ENCODE measurements at places on chromosomes 5 and 9. TPM values are rescaled to one million over a fixed set of nuclear protein-coding genes. Genes with fewer than 3 reads are reported as not detected.

The ANKRD34B gene
- total RNA-seq: 0.06 TPM

- no peaks in the 10 kb centered on the region for H3K27me3 ChIP-seq
- H3K36me3 ChIP-seq: no peaks in the 10 kb centered on the region
- no peak overlapping the region for H3K27ac ChIP-seq
- no peaks in the 10 kb centered on the region for H3K4me1 ChIP-seq
These were observed 351.9 kb downstream of the ZSWIM6 start for GRCh38 chr5:61683926-61684325.

- no peak overlapping the region for H3K4me3 ChIP-seq
- H3K4me1 ChIP-seq: peaks cover 7% of the 10 kb centered on the region
- no peak for DNase-seq
These were observed 153.5 kb downstream of the MAT2B start for GRCh38 chr5:163658702-163659567.

DNA sequence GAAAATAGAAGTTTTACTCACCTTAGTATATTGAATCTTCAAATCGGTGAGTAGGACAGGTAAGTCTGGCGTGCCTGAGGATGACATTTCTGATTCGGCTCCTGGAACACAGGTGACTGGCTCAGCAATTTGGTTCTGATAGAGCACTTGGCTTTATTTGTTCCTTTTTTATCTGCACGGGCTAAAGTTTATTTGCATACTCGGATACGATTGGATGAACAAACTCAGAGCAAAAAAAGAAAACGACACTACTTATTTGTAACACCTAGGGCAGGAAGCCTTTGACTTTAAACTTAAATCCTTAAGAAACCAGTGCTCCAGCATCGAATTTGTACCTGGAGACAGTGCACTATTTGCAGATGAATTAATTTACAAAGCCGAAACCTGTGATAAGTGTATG, at the start of gene ALDH1A1:
TSS of gene ALDH1A1 (minus strand) at position 140 of the 400 bp plus-strand sequence. CDS start at position 87, 53 bp downstream.
- H3K27ac ChIP-seq: peak within 1 kb of the TSS; percentile 75
- H3K36me3 ChIP-seq: no peaks in the 10 kb centered on the region
- peak within 1 kb of the TSS; percentile 64 for H3K4me3 ChIP-seq
- H3K4me1 ChIP-seq: peaks cover 40% of the 10 kb centered on the region
- peak; percentile 68 for DNase-seq
- H3K27me3 ChIP-seq: no peaks in the 10 kb centered on the region

- no peaks in the 10 kb centered on the region for H3K4me1 ChIP-seq
- no peaks in the 10 kb centered on the region for H3K27me3 ChIP-seq
- no peaks in the 10 kb centered on the region for H3K36me3 ChIP-seq
- no peak overlapping the region for H3K4me3 ChIP-seq
- H3K27ac ChIP-seq: no peak overlapping the region
- no peak for DNase-seq
These were observed 128.2 kb upstream of the MYO10 start for GRCh38 chr5:17064241-17064640.

The ABO gene
- not detected for total RNA-seq

The TNC gene
- total RNA-seq: not detected

DNA sequence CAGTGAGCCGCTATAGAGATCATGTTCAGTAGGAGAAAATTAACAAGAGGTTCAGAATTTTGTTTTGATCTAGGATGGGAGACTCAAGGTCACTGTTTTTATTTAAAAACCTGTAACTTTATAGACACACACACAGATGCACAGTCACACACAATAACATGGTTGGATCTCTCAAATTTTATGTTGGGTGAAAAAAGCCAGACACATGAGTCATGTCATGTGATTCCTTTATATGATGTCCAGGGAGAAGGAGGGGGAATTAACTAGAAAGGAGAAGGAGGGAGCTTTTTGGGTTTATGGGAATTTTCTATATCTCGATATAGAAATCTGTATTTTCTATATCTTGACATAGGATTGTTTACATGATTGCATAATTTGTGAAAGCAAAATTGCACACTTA, 17.1 kb downstream of the C6 start:
- DNase-seq: no peak
- peaks cover 7% of the 10 kb centered on the region for H3K4me1 ChIP-seq
- no peaks in the 10 kb centered on the region for H3K27me3 ChIP-seq
- H3K4me3 ChIP-seq: no peak overlapping the region
- H3K27ac ChIP-seq: no peak overlapping the region
- no peaks in the 10 kb centered on the region for H3K36me3 ChIP-seq

The TSSK1B gene
- total RNA-seq: not detected

DNA sequence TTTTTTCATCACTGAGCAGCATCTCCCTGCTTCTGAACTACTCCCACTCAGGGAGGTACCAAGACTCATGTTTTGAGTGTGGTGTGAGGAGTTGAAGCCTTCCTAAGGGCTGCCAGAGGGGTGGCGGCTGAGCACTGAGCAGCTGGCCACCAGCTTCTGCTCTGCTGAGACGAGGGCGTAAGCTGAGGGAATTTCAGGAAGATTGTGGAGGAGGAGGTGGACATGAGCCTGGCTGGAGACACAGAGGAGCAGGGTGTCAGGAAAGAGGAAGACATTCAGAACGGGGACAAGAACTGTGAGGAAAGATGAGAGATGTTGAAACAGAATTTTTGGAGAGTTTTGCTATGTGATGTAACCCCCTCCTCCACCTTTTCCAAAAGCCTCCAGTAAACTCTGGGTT, 7.8 kb downstream of the LCP2 start:
- no peaks in the 10 kb centered on the region for H3K36me3 ChIP-seq
- H3K4me1 ChIP-seq: no peaks in the 10 kb centered on the region
- no peak for DNase-seq
- no peaks in the 10 kb centered on the region for H3K27me3 ChIP-seq

- DNase-seq: no peak
- no peaks in the 10 kb centered on the region for H3K4me1 ChIP-seq
- no peak overlapping the region for H3K4me3 ChIP-seq
- H3K27ac ChIP-seq: no peak overlapping the region
- no peaks in the 10 kb centered on the region for H3K27me3 ChIP-seq
These were observed 885.6 kb upstream of the DMAC1 start for GRCh38 chr9:8684978-8685708.

DNA sequence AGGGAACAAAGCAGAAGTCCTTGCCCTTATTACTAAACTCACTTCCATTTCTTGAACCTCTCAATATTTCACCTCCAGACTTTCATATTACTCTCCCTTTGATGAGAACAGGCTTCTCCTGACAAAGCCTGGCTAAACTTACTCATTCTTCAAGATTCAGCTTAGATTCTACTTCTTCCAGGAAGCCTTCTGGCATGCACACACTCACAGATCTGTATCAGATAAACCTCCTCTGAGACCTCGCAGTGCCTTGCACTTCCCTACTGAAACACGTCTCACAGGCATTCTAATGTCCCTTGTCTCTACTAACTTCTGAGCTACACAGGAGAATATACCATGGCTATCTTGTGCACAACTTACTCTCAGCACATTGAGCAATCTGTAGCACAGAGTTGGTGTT, 16.6 kb upstream of the PAPPA start:
- H3K4me1 ChIP-seq: no peaks in the 10 kb centered on the region
- H3K27me3 ChIP-seq: no peaks in the 10 kb centered on the region
- no peak for DNase-seq
- H3K4me3 ChIP-seq: no peak overlapping the region
- no peak overlapping the region for H3K27ac ChIP-seq

The HNRNPH1 gene
- 807 TPM for total RNA-seq

DNA sequence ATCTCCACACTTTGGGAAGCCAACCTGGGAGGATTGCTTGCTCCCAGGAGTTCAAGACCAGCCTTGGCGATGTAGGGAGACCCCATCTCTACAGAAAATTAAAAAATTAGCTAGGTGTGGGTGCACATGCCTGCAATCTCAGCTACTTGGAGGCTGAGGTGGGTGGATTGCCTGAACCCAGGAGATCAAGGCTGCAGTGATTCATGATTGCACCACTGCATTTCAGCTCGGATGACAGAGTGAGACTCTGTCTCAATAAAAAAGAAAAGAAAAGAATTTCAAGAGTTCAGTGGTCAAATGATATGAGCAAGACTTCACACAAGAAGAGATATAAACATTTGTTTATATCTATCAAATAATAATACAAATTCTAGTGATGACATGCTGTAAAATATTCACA, 23.0 kb upstream of the MTAP start:
- no peaks in the 10 kb centered on the region for H3K27me3 ChIP-seq
- H3K4me1 ChIP-seq: no peaks in the 10 kb centered on the region
- no peaks in the 10 kb centered on the region for H3K36me3 ChIP-seq
- DNase-seq: no peak
- H3K4me3 ChIP-seq: no peak overlapping the region

The DOLK gene
- 18.7 TPM for total RNA-seq

- H3K27ac ChIP-seq: no peak overlapping the region
These were observed 814 bp downstream of the PLCXD3 start for GRCh38 chr5:41509399-41510175.

- no peak overlapping the region for H3K27ac ChIP-seq
- no peaks in the 10 kb centered on the region for H3K27me3 ChIP-seq
- peaks cover 47% of the 10 kb centered on the region for H3K4me1 ChIP-seq
- H3K4me3 ChIP-seq: peak overlapping the region; percentile 41
- H3K36me3 ChIP-seq: peaks cover under 1% of the 10 kb centered on the region
- peak; percentile 60 for DNase-seq
These were observed 5.2 kb upstream of the ST6GALNAC6 start for GRCh38 chr9:127904561-127905003.

- H3K4me3 ChIP-seq: no peak overlapping the region
- peaks cover 50% of the 10 kb centered on the region for H3K4me1 ChIP-seq
- H3K36me3 ChIP-seq: no peaks in the 10 kb centered on the region
- H3K27ac ChIP-seq: no peak overlapping the region
- no peaks in the 10 kb centered on the region for H3K27me3 ChIP-seq
These were observed 102.7 kb upstream of the IER5L start for GRCh38 chr9:129280623-129281271.

The NEUROG1 gene
- not detected for total RNA-seq

DNA sequence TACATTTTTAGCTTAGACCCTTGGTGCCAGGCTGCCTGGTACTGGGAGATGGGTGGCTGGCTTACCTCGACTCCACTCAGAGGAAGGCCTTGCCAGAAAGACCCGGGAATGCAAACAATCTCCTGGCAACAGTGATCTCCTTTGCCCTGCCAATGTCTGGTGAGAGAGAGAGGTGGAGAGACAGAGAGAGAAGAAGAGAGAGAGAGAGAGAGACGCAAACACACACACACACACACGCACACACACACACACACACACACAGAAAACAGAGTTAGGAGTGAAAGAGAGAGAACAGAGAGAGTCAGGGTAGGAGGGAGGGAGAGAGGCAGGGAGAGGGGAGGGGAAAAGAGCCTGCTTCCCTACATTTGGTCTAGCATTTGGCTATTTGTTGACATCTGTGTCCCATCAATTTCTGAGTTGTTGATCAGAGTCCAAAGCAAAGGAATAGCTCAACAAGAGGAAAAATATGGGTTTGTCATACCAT, 181.6 kb upstream of the MAP1B start:
- H3K27me3 ChIP-seq: no peaks in the 10 kb centered on the region
- no peaks in the 10 kb centered on the region for H3K36me3 ChIP-seq
- H3K27ac ChIP-seq: no peak overlapping the region
- H3K4me1 ChIP-seq: no peaks in the 10 kb centered on the region

The SGCD gene
- total RNA-seq: not detected

DNA sequence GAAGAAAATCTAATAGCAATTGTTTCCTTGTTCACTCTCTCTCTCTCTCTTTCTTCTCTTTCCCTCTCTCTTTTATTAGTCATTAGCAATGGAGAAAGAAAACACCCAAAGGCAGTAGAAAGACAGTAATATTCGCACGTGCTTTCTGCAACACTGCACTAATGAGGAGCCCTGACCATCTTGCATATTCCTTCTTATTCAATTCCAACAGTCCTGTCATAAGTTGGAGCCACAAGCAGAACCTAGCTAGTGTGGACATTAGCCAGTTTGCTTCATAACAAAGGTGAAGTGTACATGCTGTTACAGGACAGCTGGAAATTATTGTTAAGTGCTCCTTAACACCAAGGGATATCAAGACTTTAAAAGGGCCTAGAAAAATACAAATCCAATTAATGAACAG, 63.4 kb downstream of the TRIM32 start:
- H3K27me3 ChIP-seq: peaks cover 1% of the 10 kb centered on the region
- no peaks in the 10 kb centered on the region for H3K36me3 ChIP-seq
- H3K27ac ChIP-seq: no peak overlapping the region

The HBEGF gene
- total RNA-seq: 1.7 TPM

The PNPLA7 gene
- 0.21 TPM for total RNA-seq

DNA sequence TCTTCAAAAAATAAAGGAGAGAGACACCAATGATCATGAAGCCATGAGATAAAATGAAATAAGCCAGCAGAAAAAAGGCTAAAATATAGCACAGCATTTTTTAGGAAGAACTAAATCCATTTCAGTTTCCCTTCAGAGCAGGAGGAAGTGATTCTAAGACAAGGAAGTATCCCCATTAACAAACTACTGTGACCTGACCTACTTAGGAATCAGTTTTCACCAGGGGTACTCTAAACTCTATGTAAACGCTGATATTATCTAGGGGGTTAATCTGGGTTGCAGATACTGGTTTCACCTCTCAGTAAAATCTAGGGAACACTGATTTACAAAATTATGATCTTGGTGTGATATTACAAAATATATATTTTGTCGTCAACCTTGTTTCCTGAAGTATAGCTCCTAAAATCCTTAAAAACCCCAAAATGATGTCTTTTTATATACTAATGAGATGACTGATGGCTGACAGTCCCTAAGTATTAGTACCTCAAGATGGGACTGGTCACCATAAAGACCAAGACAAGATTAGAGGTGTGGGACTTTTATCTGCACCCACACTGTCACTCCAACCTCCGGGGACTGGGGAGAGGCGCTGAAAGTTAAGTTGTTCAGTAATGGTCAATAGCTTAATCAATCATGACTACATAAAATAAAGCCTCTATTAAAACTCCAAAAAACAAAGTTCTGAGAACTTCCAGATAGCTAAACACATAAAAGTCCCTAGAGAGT, 2.9 kb upstream of the FNBP1 start:
- peaks cover 34% of the 10 kb centered on the region for H3K4me1 ChIP-seq
- no peak overlapping the region for H3K4me3 ChIP-seq
- H3K27ac ChIP-seq: no peak overlapping the region
- H3K36me3 ChIP-seq: no peaks in the 10 kb centered on the region
- H3K27me3 ChIP-seq: no peaks in the 10 kb centered on the region
- DNase-seq: no peak

- no peak overlapping the region for H3K27ac ChIP-seq
- DNase-seq: no peak
- H3K4me3 ChIP-seq: no peak overlapping the region
- H3K27me3 ChIP-seq: peaks cover 1% of the 10 kb centered on the region
- no peaks in the 10 kb centered on the region for H3K36me3 ChIP-seq
These were observed 12.4 kb upstream of the PTPN3 start for GRCh38 chr9:109510506-109510905.

DNA sequence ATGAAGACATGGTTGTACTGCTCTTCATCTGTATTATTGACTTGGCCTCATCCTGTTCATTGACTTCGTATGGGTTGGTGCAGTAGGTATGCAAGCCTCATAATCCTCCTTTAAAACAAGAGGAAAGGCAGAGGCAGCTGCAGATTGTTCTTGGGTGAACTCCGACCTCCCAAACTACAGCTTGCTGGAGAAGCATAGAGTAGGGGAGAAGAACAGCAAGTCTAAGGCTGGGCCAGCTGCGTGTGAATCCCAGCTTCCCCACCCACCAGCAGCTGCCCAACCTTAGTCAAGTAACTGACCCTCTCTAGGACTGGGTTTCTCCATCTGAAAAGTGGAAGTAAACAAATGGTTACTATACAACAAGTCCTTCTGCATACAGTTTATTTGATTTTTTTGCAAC, 114.5 kb upstream of the WWC1 start:
- H3K4me1 ChIP-seq: no peaks in the 10 kb centered on the region
- H3K36me3 ChIP-seq: no peaks in the 10 kb centered on the region
- H3K4me3 ChIP-seq: no peak overlapping the region
- H3K27ac ChIP-seq: no peak overlapping the region
- no peak for DNase-seq

GRCh38 chr5:40687321-40687720, 7.6 kb downstream of the PTGER4 start:
- H3K4me1 ChIP-seq: no peaks in the 10 kb centered on the region
- no peak for DNase-seq
- no peak overlapping the region for H3K4me3 ChIP-seq
- no peaks in the 10 kb centered on the region for H3K27me3 ChIP-seq
- no peaks in the 10 kb centered on the region for H3K36me3 ChIP-seq

Data from HepG2 (cell line).